ENCODE measurements at places on chromosomes 6 and 20. TPM values are rescaled to one million over a fixed set of nuclear protein-coding genes. Genes with fewer than 3 reads are reported as not detected.
A peak's percentile ranks its signal among the peaks of the same experiment; 100 is the strongest.

DNA sequence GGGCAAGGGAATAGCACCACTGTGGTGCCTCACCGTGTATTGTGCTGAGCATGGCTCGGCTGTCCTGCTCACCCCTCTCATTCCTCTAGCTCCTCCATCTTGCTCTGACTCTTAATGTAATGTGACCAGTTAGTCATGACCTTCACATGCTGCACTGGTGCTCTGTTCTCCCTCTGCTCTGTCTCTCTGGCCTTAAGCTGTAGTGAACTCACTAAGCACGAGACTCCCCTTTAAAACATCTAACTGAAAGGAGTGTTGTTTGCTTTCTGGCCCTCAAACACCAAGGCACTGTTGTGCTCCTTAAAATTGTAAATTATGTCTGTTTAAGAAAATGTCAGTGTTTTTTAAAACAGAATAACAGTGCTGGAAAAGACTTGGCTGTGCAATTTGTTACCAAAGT, 140.4 kb downstream of the HDGFL1 start:
- H3K27ac ChIP-seq: no peak overlapping the region
- H3K27me3 ChIP-seq: no peaks in the 10 kb centered on the region
- no peaks in the 10 kb centered on the region for H3K36me3 ChIP-seq

- H3K4me3 ChIP-seq: no peak overlapping the region
- peaks cover 7% of the 10 kb centered on the region for H3K4me1 ChIP-seq
- H3K27ac ChIP-seq: no peak overlapping the region
These were observed 2.8 kb upstream of the VSX1 start for GRCh38 chr20:25084626-25085187.

DNA sequence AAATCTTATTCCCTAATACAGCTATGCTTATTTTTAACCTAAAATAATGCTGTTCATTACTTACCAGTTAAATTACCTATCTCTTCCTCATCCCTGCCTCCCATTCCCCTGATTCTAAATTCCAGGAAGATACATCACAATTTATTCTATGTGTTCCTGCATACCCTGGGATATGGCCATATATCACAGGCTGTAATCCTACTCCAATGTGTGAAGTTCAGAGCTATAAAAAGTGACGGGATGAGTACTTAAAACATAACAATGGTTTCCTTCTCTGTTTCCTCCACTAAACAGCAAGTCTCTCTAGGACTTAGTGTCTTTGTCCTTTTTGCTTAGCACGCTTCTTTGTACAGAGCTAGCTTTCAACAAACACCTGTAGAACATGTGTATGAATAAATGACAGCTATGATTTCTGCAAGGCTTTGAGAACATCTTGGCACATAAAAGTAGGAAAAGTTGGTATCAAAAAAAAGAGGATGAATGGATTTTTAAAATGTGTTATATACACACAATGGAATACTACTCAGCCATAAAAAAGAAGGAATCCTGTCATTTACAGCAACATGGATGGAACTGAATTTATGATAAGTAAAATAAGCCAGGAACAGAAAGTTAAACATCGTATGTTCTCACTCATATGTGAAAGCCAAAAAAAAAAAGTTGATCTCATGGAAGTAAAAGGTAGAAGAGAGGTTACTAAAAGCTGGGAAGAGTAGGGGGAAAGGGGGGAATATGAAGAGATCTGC, 45.8 kb downstream of the SESN1 start:
- H3K4me1 ChIP-seq: peaks cover 4% of the 10 kb centered on the region
- no peaks in the 10 kb centered on the region for H3K36me3 ChIP-seq
- H3K27me3 ChIP-seq: no peaks in the 10 kb centered on the region

Gene KIAA0408
- 55.0 TPM for total RNA-seq

Gene SOBP
- 6.8 TPM for total RNA-seq

Gene GNAS-AS1
- total RNA-seq: 1.1 TPM

GRCh38 chr6:2764610-2765165, 505 bp upstream of the WRNIP1 start:
- peak overlapping the region; percentile 54 for H3K4me3 ChIP-seq
- peak overlapping the region; percentile 85 for H3K27ac ChIP-seq
- H3K27me3 ChIP-seq: no peaks in the 10 kb centered on the region
- H3K36me3 ChIP-seq: no peaks in the 10 kb centered on the region

DNA sequence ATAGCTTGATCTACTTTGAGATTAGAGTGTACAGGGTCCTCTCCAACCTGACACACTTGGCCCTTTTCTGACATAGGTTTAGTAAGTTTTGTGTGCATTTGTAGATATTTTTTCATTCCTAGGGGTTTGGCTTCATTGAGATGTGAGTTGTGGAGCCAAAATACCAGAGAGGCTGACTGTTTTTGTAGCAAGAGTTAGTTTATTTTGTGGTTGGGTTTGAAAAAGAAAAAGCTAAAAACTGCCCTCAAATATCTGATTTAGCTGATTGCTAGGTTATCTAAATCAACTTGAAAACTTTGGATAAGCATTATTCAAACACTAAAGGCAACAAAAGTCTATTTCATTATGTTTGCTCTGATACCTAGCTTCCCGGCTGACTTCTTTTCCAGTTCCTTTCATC, 164.7 kb upstream of the CENPW start:
- H3K27ac ChIP-seq: no peak overlapping the region
- H3K27me3 ChIP-seq: no peaks in the 10 kb centered on the region
- DNase-seq: no peak
- H3K36me3 ChIP-seq: no peaks in the 10 kb centered on the region
- no peak overlapping the region for H3K4me3 ChIP-seq

Gene DLL1
- 14.6 TPM for total RNA-seq

DNA sequence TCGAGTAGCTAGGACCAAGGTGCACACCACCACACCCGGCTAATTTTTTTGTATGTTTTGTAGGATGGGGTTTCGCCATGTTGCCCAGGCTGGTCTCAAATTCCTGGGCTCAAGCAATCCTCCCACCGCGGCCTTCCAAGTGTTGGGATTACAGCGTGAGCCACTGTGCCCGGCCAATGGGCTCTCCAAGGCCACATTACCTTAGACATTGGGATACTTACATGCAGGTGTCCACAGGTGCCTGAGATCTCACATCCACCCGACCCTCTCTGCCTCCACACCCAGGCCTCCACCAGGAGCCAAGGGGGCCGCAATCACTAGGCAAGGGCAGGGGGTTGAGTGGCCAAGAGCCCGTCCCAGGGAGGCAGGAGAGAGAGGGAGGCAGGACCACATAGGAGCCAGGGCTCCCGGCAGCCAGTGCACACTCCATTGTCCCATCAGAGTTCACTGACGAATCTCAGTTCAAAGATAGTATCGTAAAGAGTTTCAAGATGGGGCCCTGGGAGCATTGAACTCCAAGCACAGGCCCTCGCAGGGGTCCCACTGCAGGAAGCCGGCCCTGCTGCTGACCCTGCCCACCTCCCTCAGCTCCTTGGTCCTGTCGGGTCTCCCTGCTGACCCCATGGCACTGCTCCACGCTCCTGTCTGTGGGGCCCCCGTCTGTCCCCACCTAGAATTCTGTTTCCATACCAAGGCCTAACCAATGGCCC, 55.3 kb downstream of the SSR1 start:
- H3K4me1 ChIP-seq: peaks cover 12% of the 10 kb centered on the region
- H3K27me3 ChIP-seq: no peaks in the 10 kb centered on the region
- H3K36me3 ChIP-seq: no peaks in the 10 kb centered on the region
- H3K4me3 ChIP-seq: no peak overlapping the region

DNA sequence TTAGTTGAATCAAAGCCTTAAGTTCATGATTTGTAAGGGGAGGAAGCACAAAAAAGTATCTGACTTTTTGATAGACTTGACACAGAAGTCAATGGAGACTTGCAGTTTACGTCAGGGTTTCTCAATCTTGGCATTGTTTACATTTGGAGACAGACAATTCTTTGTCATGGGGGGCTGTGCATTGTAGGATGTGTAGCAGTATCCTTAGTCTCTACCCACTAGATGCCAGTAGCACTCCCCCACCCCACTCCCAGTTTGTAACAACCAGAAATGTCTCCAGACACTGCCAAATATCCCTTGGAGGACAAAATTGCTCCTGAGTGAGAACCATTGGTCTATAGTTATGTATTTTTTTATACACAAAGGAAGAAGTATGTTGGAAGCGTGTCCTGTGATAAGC, 434.1 kb downstream of the RFPL4B start:
- H3K4me1 ChIP-seq: no peaks in the 10 kb centered on the region
- H3K36me3 ChIP-seq: no peaks in the 10 kb centered on the region
- H3K27ac ChIP-seq: no peak overlapping the region
- H3K27me3 ChIP-seq: no peaks in the 10 kb centered on the region
- H3K4me3 ChIP-seq: no peak overlapping the region
- no peak for DNase-seq

Gene TRIM10
- not detected for total RNA-seq

- no peaks in the 10 kb centered on the region for H3K36me3 ChIP-seq
- no peak overlapping the region for H3K27ac ChIP-seq
- H3K27me3 ChIP-seq: peaks cover 57% of the 10 kb centered on the region
- DNase-seq: no peak
- H3K4me3 ChIP-seq: no peak overlapping the region
These were observed 4.5 kb upstream of the MYT1 start for GRCh38 chr20:64159711-64160110.

Gene PRDM13
- not detected for total RNA-seq

Gene ENPP1
- 3.4 TPM for total RNA-seq

Gene BPIFB4
- not detected for total RNA-seq

GRCh38 chr6:155157101-155157500, 106.7 kb upstream of the CLDN20 start:
- H3K4me1 ChIP-seq: no peaks in the 10 kb centered on the region
- no peak overlapping the region for H3K4me3 ChIP-seq
- H3K27ac ChIP-seq: no peak overlapping the region
- DNase-seq: no peak
- H3K36me3 ChIP-seq: no peaks in the 10 kb centered on the region

GRCh38 chr6:26155061-26155930, 68.1 kb downstream of the HFE start:
- H3K27me3 ChIP-seq: no peaks in the 10 kb centered on the region
- H3K36me3 ChIP-seq: no peaks in the 10 kb centered on the region
- peak overlapping the region; percentile 98 for H3K27ac ChIP-seq

Gene SLC32A1
- total RNA-seq: not detected

Gene C6orf132
- 11.5 TPM for total RNA-seq

DNA sequence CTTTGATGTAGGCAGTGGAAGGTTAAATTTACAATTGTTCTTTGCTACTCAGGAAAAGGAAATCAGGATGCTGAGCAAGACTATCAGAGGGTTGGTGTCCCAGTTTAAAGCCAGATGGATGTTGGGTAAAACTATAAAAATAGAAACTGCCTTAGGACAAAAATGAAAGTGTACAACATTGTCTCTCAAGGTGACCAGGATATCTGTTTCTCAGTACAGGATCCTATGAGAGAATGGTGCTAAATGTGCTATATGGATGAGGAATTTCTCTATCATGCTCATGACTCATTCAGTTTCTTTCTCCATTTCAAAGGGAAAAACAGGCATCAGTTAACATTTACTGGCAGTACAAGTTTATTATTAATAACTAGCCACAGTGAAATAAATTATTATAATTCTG, 534.2 kb upstream of the GJE1 start:
- H3K4me3 ChIP-seq: no peak overlapping the region
- DNase-seq: no peak
- no peak overlapping the region for H3K27ac ChIP-seq
- H3K4me1 ChIP-seq: no peaks in the 10 kb centered on the region
- H3K27me3 ChIP-seq: no peaks in the 10 kb centered on the region
- no peaks in the 10 kb centered on the region for H3K36me3 ChIP-seq

- H3K27ac ChIP-seq: no peak overlapping the region
- DNase-seq: no peak
- H3K36me3 ChIP-seq: peaks cover 38% of the 10 kb centered on the region
- H3K4me1 ChIP-seq: no peaks in the 10 kb centered on the region
These were observed 382.3 kb downstream of the ESR1 start for GRCh38 chr6:152189736-152190135.
